NCI-H187 treated with DMSO at 0.1 percent for 48 hours (cell line): ENCODE measurements at places on chromosomes 16 and 17.

DNA sequence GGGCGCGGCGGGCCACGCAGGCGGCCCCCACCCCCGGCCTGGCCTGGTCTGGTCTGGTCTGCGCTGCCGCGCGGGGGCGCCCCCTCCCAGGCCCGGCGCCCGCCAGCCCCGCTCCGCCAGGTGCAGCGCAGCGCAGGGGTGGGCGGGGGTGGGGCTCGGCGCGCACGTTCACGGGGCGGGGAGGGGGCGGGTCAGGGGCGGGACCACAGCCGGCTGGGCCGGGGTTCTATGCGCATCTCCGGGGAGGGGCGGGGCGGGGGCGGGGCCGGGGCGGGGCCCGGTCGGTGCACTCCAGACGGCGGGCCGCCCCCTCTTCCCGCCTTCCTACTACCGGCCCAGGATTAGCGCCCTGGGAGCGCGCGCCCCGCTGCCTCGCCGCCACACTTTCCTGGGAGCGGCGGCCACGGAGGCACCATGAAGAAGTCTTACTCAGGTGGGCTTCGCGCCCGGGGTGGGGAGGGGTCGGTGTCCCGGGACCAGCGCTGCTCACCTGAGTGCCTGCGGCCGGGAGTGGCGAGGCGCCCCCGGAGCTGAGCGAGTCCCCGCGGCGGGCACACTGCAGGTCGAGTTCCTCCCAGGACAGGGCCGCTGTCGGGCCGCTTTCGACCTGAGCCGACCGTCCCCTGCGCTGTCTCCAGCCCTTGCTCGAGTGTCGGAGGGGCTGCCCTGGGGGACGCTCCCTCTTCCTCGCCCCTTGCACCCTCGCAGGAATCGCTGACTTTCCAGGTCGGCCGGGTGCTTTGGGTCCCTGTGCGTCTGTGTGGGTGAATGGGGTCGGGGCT lies 140.5 kb downstream of the SEC14L1 start:
- DNase-seq = no peak

DNA sequence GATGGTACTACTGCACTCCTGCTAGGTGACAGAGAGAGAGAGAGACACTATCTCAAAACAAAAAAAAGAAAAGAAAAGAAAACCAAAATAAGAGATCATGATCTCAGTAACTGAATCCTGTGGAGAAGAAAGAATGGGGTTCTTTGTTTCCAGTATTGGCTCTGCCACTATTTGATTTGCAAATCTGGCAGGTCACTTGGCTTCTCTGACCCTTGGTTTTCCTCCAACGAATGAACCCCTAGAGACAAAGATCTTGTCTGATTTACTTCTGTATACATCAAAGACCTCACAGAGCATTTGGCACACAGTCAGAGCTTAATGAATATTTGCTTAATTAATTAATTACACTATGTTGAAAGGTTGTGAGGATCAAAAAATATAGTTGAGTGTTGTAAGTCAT lies 47.9 kb upstream of the NLK start:
- no peak for DNase-seq

GRCh38 chr16:81307770-81308169 lies 7.0 kb upstream of the GAN start:
- no peak for DNase-seq

DNA sequence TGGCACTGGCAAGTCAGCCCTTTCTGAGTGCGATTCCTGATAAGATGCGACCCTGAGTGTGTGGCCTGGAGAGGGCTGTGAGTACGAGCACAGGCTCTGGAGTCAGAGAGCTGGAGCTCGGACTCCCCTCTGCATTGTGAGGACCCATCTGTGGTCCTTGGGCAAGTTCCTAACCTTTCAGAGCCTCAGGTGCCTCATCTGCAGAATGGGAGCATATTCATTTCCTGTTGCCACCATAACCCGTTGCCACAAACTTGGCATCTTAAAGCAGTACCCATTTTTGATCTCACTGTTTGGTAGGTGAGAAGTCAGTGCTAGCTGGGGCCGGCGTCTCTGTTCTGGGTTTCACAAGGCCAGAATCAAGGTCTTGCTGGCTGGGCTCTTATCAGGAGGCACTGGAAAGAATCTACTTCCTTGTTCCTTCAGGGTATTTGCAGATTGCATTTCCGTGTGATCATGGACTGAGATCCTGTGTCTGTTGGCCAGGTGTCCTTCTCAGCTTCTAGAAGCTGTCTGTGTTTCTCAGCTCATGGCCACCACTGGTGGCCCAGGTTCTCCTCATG lies 20.2 kb downstream of the KNOP1 start:
- DNase-seq = no peak

GRCh38 chr16:72848759-72849664 lies 198.9 kb downstream of the ZFHX3 start:
- DNase-seq = no peak

GRCh38 chr16:2090777-2091546 lies 43.2 kb downstream of the TSC2 start:
- DNase-seq = peak; percentile 90

DNA sequence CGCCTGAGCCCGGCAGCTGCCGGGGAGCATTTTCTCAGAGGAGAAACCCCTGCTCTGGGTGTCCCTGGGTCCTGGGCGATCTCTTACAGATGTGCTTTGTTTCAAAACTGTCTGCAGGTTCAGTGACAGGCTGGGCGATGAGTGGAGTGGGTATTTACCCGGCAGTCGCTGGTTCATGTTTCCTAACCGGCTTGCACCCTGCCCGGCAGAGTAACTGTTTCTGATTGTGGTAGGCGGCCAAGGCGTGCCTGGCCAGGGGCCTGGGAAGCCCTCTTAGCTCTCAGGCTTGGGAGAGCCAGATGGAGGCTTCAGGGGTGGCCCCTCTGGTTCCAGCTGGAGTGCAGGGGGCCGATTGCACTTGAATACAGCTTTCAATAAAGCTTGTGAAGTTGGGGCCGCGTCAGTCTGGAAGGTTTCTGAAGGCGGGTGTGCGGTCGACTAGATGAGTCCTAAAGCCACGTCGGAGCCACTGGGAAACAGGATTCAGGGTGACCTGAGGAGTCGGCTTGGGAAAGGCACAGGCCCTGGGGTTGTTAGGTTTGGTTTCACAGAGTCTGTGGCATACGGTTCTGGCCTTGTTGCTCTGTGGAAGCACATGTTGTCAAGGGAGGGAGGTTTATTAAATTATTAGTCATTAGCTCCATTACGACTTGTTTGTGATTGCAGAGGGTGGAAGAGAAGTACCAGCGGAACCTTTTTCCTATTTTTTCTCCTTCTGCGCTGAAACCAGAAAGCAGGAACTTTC lies 1.4 kb downstream of the BAIAP2 start:
- no peak for DNase-seq

- DNase-seq = no peak
These were observed 45.1 kb upstream of the ZNF750 start for GRCh38 chr17:82884970-82885353.

DNA sequence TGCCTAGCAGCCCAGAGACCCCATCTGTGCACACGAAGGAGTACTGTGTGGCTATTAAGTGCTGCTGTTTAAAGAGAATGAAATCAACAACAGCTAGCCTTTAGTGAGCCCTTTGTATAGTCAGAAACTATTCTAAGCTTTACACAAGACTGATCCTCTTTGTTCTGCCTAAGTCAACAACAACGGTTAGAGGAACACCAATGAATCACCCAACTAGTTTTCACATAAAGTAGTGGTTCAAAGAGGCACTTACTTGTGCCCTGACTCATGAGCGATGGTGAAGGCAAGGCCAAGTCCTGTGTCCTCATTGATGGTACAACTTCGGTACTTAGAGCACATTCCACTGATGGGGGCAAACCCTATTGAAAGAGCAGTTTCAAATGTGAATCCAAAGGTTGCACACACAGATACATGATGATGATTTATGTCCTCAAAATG lies 75.8 kb downstream of the ADAMTS18 start:
- no peak for DNase-seq

DNA sequence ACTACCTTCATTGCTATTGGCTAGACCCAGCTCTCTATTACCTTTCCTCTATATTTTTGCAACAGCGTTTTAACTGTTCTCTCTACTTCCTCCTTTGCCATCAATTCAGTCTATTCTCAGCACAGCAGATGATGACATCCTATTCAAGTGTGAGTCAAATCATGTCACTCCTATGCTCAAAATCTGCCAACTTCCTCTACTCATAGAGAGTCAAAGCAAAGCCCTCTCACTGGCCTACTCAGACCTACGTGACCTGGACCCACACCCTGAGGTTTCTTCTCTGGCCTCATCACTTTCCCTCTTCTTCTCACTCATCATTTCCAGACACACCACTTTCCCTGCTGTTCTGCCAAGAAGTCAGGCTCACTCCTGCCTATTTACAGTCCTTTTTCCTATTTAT lies 289.0 kb upstream of the AXIN2 start:
- no peak for DNase-seq

DNA sequence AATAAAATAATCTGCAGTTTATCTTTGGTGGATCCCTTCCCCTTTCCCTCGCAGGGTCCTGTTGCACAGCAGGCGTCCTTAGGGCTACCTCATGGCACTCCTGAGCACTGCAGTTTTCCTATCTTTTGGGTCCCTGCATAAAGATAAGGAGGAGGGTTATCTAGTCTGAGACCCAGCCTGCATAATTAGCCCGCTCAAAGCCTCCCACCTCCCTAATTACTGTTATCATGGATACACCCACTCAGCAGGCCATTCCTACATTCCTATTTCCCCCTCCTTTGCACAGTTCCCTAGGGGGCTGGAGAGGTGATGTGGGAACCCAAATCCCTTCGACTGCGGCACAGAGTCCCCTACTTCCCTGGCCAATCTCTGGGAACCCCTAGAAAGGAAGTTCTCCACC lies 5.1 kb upstream of the CLUH start:
- no peak for DNase-seq

DNA sequence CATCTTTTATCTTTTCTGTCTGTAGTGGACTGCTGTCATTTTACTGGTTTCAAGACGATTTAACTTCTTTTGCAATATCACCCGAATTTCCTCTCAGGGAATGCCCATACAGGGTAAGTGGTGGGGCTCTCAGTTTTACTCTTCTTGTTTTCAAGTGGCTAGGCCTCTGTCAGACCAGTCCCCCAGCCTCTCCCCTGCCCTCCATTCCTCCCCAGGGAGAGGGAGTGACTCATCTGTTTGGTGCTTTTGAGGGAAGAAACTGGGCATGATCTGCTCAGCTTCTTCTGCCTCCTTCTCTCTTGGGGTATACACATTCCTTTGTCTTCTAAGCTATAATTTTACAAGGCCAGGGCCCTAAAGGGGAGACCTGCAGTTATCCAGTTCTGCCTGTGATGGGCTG lies 332.0 kb downstream of the CBLN1 start:
- no peak for DNase-seq

DNA sequence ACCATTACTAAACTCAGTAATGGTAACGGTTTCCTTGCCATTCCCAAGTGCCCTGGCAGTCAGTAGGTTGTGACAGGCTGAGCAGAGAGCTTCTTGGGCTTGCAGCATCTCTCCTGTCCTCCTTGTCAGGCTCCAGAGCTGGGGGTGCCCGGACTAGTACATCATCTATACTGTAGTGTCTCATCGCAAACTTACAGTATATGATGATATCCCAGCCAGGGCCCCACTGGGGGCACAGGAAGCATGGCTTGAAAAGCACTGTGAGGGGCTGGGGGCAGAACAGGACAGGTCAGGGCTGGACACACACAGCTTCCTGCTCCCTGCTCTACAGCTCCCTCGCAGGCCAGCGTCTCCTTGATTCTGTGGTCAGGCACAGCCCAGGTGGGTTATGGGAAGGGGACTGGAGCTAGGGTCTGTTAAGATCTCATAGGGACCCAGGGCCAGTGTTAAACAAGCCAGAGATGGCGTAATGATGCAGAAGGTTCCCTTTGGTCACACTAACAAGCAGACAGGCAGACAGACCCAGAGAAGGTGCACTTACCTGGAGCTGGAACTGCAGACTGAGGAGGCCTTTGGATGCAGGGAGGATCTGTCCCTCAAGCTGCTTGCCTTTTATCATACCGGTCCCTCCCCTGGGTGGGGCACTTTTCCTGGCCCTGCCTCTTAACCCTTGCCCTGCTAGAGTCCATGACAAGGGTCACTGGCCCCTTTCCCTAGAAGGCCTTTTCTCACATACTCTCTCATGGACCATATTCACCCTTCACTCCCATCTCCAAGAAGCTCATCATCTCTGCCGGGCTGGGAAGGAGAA lies 6.8 kb downstream of the ERAL1 start:
- no peak for DNase-seq

DNA sequence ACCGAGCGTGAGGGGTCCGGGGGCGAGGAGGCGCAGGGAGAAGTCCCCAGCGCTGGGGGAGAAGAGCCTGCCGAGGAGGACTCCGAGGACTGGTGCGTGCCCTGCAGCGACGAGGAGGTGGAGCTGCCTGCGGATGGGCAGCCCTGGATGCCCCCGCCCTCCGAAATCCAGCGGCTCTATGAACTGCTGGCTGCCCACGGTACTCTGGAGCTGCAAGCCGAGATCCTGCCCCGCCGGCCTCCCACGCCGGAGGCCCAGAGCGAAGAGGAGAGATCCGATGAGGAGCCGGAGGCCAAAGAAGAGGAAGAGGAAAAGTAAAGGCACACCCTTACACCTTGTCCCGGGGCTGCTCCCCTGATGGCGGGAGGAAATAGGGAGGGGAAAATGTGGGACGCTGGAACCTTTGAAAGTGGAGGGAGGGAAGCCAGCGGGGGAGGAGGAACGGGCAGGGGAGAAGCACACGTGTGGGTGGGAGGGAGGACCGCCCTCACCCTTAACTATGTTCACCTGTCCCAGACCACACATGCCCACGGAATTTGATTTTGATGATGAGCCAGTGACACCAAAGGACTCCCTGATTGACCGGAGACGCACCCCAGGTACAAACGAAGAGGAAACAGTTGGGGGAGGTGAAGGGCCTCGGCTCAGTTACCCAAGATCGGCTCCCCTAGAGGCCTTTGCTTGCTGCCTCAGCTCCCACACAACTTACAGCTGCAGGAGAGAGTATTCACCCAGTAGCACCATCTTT lies 916 bp downstream of the PAGR1 start:
- DNase-seq = no peak

GRCh38 chr17:79946352-79947231 lies 89.1 kb downstream of the TBC1D16 start:
- DNase-seq = no peak

DNA sequence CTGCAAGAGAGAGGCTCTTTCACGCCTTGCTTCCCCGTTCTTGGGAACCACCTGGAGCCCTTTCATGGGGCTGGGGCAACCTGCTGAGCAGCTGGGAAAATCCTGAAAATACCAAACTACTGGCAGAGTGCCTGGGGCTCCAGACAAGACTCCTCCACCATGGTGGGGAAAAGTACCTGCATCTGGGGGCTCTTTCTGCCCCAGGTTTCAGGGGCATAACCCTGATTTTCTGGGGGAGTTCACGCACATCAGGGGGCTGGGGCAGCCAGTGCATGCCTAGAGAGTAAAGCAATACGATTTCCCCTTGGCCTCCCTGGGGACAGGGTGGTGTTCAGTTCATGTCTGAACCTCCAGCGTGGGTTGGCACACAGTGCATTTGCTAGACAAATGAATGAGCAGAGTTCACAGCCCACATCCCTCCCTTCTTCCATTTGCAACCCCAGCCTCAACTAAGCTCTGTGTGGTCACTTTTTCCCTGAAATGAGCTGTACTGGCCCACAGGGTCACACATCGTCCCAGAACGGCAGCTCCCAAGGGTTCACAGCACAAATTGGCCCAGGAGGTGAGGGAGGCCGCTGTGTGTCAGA lies 5.2 kb upstream of the CDC42EP4 start:
- DNase-seq = no peak
